ENCODE measurements at places on chromosomes 7 and 10. TPM values are rescaled to one million over a fixed set of nuclear protein-coding genes. Genes with fewer than 3 reads are reported as not detected.

PPP1R17 gene
- total RNA-seq = not detected

MAT1A gene
- 15.6 TPM for total RNA-seq

ALOX5 gene
- 35.0 TPM for total RNA-seq

DNA sequence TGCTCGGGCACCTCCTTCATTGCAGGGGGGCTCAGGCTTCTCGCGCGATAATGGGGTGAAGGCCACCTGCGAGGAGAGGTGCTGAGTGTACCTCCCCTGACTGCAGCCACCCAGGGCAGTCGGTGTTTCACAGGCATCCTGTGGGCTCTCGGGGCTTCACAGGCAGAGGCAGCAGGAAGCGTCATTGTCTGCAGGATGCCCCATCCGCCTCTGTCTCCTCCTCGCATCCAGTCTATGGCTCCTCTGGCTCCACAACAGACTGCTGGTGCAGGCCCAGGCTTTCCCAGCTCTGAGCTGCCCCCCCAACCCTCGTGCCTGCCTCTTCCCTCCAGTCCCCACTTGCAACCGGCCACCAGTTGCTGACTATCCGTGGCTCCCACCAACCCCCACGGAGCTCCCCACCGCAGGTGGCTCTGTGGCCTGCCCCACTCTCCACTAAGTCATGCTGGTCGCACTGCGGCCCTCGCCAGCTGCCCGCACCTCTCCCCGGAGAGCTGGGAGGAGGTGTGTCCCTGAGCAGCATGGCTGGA, 36.5 kb downstream of the CAMK2B start:
- H3K27me3 ChIP-seq = no peaks in the 10 kb centered on the region
- no peak overlapping the region for H3K27ac ChIP-seq
- peak; percentile 7 for DNase-seq
- H3K4me1 ChIP-seq = no peaks in the 10 kb centered on the region

- no peaks in the 10 kb centered on the region for H3K4me1 ChIP-seq
- no peak for DNase-seq
- no peak overlapping the region for H3K4me3 ChIP-seq
- H3K27ac ChIP-seq = no peak overlapping the region
- H3K27me3 ChIP-seq = no peaks in the 10 kb centered on the region
Measured at GRCh38 chr10:62183442-62183841, 85.2 kb downstream of the RTKN2 start.

INTS1 gene
- 48.9 TPM for total RNA-seq

DNA sequence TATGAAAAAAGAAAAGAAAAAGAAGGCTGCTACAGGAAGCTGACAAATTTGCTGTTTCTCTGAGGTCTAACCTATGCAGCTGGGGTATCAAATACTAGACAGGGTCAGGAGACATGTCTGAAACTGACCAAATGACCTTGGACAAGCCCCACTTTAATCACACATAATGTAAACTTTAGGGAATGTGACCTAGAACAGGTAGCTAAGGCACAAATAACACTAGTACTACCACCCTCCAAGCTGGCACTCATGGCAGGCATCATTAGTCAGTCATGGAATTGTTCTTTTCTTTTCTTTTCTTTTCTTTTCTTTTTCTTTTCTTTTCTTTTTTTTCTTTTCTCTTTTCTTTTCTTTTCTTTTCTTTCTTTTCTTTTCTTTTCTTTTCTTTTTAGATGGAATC, 250.4 kb downstream of the KCNMA1 start:
- no peaks in the 10 kb centered on the region for H3K36me3 ChIP-seq
- H3K27me3 ChIP-seq = no peaks in the 10 kb centered on the region
- H3K4me3 ChIP-seq = no peak overlapping the region
- H3K27ac ChIP-seq = peak overlapping the region; percentile 35

DNA sequence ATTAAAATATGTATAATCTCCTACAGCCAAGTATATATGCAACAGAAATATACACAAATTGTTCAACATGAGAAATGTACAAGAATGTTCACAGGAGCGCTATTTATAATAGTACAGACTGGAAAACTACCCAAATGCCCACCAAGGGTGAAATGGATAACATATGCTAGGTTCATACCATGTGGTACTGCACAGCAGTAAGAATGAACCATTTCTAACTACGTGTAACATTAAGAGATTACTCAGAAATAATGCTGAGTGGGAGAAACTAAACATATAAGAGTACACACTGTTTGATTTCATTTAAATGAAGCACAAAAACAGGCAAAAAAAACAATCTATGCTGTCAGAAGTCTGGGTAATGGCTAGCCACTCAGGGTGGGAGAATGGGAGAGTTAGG, 45.8 kb downstream of the RNLS start:
- no peaks in the 10 kb centered on the region for H3K27me3 ChIP-seq
- H3K36me3 ChIP-seq = no peaks in the 10 kb centered on the region
- peaks cover 4% of the 10 kb centered on the region for H3K4me1 ChIP-seq
- DNase-seq = no peak
- no peak overlapping the region for H3K27ac ChIP-seq
- no peak overlapping the region for H3K4me3 ChIP-seq

GRCh38 chr10:106637873-106638272, 526.6 kb downstream of the SORCS1 start:
- H3K4me1 ChIP-seq = no peaks in the 10 kb centered on the region
- H3K4me3 ChIP-seq = no peak overlapping the region
- DNase-seq = no peak
- H3K27me3 ChIP-seq = no peaks in the 10 kb centered on the region
- no peak overlapping the region for H3K27ac ChIP-seq
- H3K36me3 ChIP-seq = no peaks in the 10 kb centered on the region

- H3K4me3 ChIP-seq = no peak overlapping the region
- no peak for DNase-seq
- H3K4me1 ChIP-seq = no peaks in the 10 kb centered on the region
- no peak overlapping the region for H3K27ac ChIP-seq
- no peaks in the 10 kb centered on the region for H3K27me3 ChIP-seq
- H3K36me3 ChIP-seq = no peaks in the 10 kb centered on the region
Measured at GRCh38 chr10:88216976-88217375, 353.6 kb downstream of the PTEN start.

OGDHL gene
- 4.7 TPM for total RNA-seq

GRCh38 chr10:102720337-102720736, 5.9 kb downstream of the SFXN2 start:
- no peak overlapping the region for H3K4me3 ChIP-seq
- peaks cover 10% of the 10 kb centered on the region for H3K4me1 ChIP-seq
- H3K36me3 ChIP-seq = no peaks in the 10 kb centered on the region

VENTX gene
- total RNA-seq = 0.09 TPM

- H3K36me3 ChIP-seq = no peaks in the 10 kb centered on the region
- H3K4me3 ChIP-seq = no peak overlapping the region
- DNase-seq = no peak
- H3K27me3 ChIP-seq = no peaks in the 10 kb centered on the region
Measured at GRCh38 chr10:7485244-7485556, 74.4 kb upstream of the SFMBT2 start.

DNA sequence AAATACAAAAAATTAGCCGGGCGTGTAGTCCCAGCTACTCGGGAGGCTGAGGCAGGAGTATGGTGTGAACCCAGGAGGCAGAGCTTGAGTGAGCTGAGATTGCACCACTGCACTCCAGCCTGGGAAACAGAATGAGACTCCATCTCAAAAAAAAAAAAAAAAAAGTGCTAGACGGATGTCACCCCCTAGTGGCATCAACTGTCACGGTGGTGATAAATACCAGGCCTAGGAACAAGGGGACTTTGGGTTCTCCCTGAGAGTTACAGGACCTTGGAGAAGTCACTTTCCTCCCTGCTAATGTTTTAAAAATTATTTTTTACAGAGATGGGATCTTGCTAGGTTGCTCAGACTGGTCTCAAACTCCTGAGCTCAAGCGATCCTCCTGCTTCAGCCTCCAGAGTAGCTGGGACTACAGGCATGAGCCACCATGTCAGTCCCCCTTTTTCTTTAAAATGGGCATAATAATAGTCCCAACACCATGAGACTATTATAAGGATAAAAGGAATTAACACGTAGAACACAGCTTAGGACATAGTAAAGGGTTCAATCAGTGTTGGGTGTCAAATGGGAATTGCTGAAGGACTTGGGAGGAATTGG, 2.6 kb upstream of the TMEM130 start:
- H3K27me3 ChIP-seq = peaks cover 14% of the 10 kb centered on the region
- no peaks in the 10 kb centered on the region for H3K4me1 ChIP-seq
- no peaks in the 10 kb centered on the region for H3K36me3 ChIP-seq
- no peak overlapping the region for H3K27ac ChIP-seq
- peak; percentile 4 for DNase-seq
- no peak overlapping the region for H3K4me3 ChIP-seq

DNA sequence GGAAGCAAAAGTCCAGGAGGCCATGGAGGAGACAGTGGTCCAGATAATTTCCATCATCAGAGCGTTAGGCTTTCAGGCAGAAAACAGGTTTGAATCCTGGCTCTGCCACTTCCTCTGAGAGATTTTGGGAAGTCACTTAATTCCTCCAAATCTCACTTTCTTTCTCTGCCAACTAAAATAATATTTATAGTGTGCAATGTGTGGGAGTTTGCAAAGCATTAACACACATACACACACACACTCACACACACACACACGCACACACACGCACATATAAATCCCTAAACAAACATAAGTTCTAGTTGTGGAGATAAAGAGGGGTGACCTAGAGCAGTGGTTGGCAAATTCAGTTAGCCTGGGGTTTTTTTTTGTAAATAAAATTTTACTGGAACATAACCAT, 84.8 kb downstream of the TRIL start:
- no peaks in the 10 kb centered on the region for H3K36me3 ChIP-seq
- H3K27ac ChIP-seq = no peak overlapping the region
- no peaks in the 10 kb centered on the region for H3K27me3 ChIP-seq
- H3K4me3 ChIP-seq = no peak overlapping the region
- no peak for DNase-seq

GRCh38 chr7:154504918-154505317, 452.7 kb downstream of the DPP6 start:
- no peaks in the 10 kb centered on the region for H3K36me3 ChIP-seq
- H3K4me3 ChIP-seq = no peak overlapping the region
- no peaks in the 10 kb centered on the region for H3K27me3 ChIP-seq
- no peak overlapping the region for H3K27ac ChIP-seq

GRCh38 chr7:6272481-6273323, at the start of gene CYTH3:
TSS of gene CYTH3 (minus strand) at chr7:6272624. CDS start at chr7:6272507, 117 bp downstream.
- DNase-seq = peak; percentile 75
- no peaks in the 10 kb centered on the region for H3K4me1 ChIP-seq
- no peaks in the 10 kb centered on the region for H3K36me3 ChIP-seq

KDM7A gene
- 5.9 TPM for total RNA-seq

DNA sequence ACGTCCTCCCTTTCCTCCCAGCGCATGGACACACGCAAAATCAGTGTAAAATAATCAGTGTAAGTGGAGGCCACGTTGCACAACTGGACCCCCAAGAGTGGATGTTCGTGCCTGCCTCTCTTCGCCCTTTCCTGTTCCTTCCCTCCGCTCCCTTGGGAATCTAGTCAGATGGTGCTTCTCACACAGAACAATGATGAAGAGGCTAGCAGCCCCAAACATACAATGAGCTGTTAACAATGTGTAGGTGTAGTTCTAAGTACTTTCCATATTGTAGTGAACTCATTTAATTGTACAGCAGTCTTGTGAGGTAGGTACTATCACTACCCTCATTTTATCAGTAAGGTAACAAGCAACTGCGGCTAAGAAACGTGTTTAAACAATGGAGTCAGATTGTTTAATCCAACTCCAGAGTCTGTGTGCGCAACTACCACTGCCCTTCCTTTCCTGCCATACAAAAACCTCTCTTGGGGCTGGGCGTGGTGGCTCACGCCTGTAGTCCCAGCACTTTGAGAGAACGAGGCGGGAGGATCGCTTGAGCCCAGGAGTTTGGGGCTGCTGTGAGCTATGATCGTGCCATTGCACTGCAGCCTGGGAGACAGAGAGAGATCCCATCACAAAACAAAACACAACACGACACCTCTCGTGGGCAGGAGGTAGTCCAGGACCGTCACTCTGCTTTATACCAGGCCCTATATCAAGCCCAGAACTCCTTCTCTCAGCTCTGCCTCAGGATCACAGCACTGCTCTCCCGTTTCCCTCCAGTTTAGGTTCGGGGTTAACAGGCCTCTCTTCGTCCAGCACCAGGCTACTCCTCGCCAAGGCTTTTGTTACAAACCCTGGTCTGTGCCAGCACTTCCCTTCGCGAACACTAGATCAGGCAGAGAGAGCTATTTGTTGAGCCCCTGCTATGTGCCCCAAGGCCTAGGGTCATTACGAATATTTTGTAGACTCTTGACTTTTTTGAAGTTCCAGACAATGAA, 1.1 kb downstream of the FKBP9 start:
- no peaks in the 10 kb centered on the region for H3K36me3 ChIP-seq
- peak overlapping the region; percentile 89 for H3K27ac ChIP-seq
- peak overlapping the region; percentile 88 for H3K4me3 ChIP-seq
- no peaks in the 10 kb centered on the region for H3K4me1 ChIP-seq
- peak; percentile 16 for DNase-seq
- H3K27me3 ChIP-seq = no peaks in the 10 kb centered on the region

Data from pancreas (tissue), 10 donors.